ENCODE measurements at places on chromosomes 4 and X.

GRCh38 chr4:188332265-188332664 is 193.0 kb downstream of the TRIML1 start:
- DNase-seq: no peak

DNA sequence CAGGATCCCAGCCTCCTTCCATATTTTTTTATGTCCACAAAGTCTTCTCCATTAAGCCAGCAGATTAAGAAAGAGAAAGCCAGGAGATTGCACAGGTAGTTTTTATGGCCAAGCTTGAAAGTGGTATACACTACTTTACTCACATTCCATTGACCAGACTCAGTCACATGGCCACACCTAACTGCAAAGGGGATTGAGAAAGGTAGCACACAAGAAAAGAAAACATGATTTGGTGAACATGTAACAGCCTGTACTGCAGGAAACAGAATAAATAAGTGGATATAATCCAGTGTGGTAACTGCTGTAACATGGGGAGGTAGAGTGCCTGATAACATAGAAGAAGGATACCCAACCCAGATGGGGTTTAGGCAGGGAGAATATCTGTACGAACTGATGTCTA is 43.9 kb downstream of the HOPX start:
- DNase-seq: no peak

GRCh38 chr4:154640999-154641398 is 28.5 kb upstream of the FGG start:
- no peak for DNase-seq

- DNase-seq: no peak
Observed at GRCh38 chr4:106583567-106583966, 215.0 kb upstream of the GIMD1 start.

- DNase-seq: no peak
Observed at GRCh38 chr4:93433840-93434239, 394.7 kb upstream of the ATOH1 start.

DNA sequence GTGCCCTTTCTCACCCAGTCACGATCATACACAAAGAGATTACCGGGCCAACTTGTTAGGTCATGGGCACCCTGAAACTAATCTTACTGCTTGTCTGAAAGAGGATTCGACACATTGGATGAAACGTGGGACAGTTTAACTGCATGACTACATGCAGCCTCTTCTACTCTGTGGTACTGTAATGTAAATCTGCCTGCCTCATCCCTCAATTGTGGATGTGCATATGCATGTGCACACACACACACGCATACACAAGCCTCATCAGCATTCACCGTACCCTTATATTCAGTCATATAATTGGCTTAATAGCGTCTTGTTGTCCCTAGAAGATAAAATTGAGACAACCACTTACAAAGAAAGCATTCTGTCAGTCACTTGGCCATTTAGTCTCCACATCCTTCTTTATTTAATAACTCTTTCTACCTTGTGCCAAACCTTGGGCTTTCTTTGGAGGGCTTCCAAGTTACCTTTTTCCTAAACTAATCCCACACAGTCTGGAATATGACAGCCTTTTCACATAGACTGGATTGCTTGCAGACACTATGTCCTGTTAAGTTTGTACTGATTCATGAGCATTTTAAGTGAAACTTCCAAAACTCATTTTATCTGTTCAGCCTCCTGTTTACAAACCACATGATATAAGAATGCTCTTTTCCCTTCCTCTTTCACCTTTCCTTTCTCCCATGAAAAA is 132.9 kb downstream of the AFF2 start:
- DNase-seq: no peak

DNA sequence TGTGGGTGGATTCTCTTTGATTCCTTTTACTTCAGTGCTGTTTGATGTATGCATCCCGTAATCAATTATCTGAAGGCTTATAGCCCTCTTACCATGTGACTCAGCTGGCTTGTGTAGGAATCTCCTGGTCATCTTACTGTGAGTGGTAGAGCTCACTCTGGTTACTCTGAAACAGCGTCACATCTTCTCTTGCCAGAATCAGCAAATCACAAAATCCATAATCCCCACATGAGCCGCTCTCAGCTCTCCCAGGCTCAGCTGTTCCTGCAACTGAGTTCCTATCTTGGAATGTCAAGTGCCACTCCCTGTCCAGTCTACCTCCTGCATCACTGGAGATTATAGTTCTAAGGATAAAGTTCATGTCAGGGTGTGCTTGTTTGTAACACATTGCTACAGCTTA is 278.0 kb downstream of the FBXO8 start:
- DNase-seq: no peak

DNA sequence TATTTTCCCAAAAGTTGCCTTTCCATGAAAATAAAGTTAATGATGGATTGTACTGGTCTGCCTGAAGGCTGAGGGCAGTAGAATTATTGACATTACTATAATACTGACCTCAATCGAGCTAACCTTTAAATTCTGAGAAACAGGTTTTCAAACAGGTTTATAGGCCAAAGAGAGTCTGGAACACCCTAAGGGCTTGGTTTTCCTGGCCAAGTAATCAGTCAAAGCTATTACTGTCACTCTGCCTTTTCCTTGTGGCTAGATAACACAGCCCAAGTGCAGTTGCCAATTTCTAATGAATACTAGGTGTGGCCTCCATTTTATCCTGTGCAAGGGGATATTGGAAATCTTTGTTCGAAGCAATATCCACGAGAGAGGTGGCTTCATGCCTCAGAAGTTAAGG is 75.2 kb downstream of the INTS12 start:
- DNase-seq: no peak

GRCh38 chr4:79609817-79610216 is 201.8 kb upstream of the GK2 start:
- no peak for DNase-seq

DNA sequence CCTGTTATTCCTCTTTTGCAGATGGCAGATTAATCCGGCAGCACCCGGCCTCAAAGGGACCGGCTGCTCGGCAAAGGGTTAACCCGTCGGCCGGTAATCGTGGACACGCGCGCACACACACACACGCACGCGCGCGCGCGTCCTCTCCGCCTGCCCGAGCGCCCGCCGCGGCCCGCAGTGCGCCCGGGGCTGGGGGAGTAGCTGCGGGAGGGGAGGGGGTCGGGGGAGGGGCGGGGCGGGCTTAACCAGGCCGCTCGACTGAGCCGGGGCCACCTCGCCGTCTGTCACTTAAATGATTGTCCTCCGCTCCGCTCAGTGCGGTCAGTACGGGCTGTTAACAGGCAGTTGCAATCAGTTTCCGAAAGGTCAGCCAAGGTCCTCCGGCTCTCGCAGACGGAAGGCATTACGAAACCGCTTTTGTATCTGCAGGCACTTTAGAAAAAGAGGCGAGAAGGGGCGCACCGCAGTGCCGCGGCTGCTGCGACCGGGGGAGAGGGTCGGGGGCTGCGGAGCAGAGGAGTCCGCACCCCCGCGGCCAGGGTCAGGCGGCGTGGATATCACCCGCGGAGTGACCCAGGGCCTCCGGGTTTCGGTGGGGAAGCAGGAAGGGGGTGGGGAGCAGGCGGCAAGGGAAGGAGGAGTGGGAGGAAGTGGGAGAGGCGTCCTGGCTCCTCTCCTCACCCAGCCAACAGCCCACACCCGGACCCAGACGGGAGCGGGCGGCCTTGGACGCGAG is 57.3 kb upstream of the BCOR start:
- DNase-seq: peak; percentile 75

DNA sequence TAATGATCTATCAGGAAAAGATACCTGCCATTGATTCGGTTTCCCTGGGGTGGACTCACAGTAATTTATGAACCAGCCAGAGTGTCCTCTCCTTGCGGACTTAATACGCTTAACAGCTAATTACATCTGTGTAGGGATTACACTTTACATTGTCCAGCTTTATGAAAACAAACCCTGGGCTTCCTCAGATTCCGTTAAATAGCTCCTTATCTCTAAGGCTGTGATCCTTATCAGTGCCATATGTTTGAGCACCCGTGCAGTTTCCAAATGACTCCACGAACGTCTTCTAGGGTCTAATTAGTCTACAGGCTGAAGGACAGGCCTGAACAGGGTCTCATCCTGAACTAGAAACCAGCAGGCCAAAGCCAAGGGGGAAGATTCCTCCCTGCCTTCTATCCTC is 56.9 kb downstream of the KDR start:
- no peak for DNase-seq

DNA sequence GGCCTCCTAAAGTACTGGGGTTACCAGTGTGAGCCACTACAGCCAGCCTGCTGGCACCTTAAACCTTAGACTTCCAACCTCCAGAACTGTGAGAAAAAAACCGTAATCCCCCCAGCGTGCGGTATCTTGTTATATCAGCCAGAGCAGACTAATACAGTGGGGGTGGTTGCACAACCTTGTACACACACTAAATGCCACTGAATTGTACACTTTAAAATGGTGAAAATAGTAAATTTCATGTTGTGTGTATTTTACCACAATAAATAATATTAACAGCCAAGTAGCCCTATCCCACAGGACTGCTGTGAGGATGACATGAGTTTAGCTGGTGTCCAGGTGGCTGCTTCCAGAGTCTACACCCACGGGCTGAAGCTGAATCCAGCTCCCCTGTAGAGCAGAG is 38.8 kb downstream of the ZBTB49 start:
- no peak for DNase-seq

DNA sequence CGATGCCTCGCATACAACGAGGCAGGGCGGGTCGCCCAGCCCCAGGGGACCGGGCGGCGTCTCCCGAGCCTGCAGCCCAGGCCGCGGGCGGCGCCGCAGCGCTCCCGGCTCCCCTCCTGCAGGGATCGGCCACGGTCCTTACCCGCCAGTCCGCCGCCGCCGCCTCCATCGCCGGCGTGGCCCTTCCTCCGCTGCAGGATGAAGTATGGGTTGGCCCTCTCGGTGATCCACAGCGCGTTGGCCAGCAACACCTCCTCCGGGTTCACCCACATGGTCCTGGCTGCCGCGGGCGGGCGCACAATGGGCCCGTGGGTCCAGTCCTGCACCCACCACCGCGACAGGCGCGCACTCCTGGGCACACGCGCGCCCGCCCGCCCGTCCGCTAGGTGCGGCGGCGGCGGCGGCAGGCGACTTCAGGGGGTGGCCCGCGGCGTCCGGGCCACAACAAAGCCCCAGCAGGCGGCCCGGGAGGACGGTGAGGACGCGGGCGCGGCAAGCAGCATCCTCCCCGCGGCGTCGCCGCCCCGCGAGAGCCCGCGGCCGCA is 339 bp downstream of the TBC1D9 start:
- DNase-seq: peak; percentile 72

DNA sequence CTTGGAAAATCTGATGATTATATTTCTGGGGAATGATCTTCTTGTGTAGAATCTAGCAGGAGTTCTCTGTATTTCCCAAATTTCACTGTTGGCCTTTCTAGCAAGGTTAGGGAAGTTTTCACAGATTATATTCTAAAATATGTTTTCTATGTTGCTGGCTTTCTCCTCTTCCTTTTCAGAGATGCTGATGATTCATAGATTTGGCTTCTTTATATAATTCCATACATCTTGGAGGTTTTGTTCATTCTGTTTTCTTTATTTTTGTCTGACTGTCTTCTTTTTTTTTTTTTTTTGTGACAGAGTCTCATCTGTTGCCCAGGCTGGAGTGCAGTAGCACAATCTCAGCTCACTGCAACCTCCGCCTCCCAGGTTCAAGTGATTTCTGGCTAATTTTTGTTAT is 957.9 kb upstream of the SLIT2 start:
- DNase-seq: no peak

DNA sequence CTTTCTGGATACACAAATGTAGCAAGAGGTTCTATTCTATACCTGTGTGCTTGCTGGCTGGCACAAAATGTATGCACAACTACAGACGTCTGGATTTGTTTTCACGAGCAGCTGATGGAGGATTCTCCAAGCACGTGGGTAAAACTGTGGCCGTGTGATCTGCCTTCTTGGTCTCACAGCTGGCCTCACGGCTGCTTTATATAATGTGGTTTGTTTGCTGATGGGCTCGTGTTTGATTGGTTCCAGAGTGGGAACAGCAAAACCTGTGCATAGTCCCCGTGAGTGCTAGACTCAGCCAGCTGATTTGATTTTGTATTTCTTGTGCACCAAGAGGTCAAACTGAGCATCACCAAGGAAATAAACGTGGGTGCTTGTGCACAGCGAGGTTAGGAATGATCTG is 262.6 kb upstream of the RPS6KA3 start:
- no peak for DNase-seq

GRCh38 chr4:113179091-113179490 is 129.6 kb downstream of the ANK2 start:
- no peak for DNase-seq

- DNase-seq: no peak
Observed at GRCh38 chr4:109723110-109723509, 6.8 kb downstream of the PLA2G12A start.

GRCh38 chr4:92519727-92520126 is 216.0 kb downstream of the GRID2 start:
- no peak for DNase-seq

GRCh38 chr4:160514126-160514525 is 1411.2 kb downstream of the RAPGEF2 start:
- no peak for DNase-seq

DNA sequence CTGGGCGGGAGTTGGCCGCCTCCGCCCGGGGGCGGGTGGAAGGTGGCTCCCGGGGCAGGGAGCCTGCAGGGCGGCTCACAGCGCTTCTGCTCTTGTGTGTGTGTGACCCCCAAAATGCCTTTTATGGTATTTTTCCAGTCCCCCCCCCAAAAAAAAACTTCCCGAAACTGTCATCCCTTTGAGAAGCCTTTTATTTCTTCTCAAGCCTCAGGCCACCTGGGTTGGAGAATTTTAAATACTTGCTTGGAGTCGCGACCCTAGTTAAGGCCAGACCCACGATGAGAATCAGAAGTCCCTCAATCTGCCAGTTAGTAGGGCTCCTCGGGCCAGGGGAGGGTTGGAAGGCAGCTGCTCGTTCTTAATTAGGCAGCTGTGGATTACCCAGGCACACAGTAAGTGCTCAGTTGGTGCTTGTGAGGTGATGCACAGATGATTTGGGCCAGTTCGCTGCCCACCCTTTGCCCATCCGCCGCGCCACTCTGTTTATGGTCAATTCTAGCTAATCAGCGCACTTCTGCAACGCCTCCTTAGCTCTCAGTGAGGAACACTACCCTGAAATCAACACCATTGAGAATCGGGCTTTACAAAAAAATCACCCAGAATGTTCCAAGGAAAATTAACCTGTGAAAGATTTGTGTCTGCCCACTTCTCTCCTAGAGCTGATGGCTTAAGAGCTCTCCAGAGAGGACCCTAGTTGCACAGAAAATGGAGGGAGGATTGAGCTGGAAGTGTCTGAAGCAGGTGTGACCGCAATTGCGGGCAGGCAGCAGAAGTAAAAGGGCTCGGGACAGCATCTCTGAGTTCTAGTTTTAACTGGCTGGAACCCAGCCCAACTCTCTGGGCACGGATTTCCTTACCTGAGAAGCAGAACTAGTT is 648 bp upstream of the SCD5 start:
- DNase-seq: no peak

- DNase-seq: no peak
Observed at GRCh38 chrX:108072746-108073145, 18.6 kb downstream of the PSMD10 start.

DNA sequence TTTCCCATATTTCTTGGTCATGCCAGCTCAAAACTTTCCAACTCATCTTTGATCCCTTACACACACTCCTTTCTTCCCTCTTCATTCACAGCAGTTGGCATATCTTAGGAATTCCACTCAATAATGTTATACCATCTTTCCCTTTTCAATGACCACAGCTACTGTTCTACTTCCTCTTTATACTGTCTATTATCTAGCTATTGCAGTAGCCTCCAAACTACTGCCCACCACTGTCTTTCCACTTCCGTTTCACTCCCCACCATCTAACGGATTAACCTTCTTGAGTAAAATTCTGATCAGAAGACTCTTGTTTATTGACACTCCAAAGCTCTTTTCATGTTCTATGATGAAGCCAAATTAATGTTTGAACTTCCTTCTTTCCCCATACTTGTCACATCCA is 55.8 kb downstream of the ADAMTS3 start:
- no peak for DNase-seq

- DNase-seq: no peak
Observed at GRCh38 chr4:1310031-1310795, 20.5 kb downstream of the MAEA start.
